ENCODE measurements at places on chromosomes 3 and 15. TPM values are rescaled to one million over a fixed set of nuclear protein-coding genes. Genes with fewer than 3 reads are reported as not detected.

DNA sequence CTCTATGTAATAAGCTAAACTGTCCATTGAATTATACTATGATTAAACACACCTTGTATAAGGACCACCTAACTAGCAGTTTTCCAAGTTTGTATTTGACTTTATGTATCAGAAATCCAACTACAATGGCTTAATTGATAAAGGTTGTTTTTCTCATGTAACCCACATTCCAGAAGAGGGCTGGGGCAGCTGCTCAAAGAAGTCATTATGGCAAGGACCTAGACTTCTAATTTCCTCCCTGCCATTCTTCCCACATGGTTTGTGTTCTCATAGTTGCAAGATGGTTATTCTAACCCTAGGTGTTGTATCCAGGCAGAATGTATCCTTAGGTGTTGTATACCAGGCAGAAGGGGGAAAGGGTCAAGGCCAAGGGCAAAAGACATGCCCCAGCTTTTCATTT is 35.7 kb downstream of the GPR176 start:
- no peak overlapping the region for H3K4me3 ChIP-seq
- DNase-seq = no peak
- no peak overlapping the region for H3K27ac ChIP-seq
- H3K4me1 ChIP-seq = no peaks in the 10 kb centered on the region
- H3K36me3 ChIP-seq = no peaks in the 10 kb centered on the region
- no peaks in the 10 kb centered on the region for H3K27me3 ChIP-seq

Gene MAPK6
- total RNA-seq = 87.1 TPM

DNA sequence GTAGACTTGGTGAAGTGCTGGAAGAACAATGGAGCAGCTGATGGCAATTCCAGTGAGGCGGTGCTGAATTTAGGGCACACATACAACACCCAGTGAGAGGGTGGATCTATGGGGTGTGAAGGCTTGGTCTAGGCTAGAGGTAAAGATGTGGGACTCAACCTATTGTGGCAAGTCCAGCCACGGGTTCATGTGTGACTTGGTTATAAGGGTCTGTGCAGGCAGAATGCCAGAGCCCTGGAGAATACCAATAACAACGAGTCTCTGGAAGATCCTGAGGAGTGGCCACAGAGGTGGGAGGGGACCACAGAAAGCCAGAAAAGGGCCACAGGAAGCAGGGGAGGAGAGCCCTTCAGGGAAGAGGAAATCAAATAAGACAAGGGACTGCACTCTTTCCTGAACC is 55.0 kb downstream of the VGLL4 start:
- no peaks in the 10 kb centered on the region for H3K36me3 ChIP-seq
- peaks cover 89% of the 10 kb centered on the region for H3K4me1 ChIP-seq
- no peak overlapping the region for H3K27ac ChIP-seq
- H3K4me3 ChIP-seq = no peak overlapping the region
- H3K27me3 ChIP-seq = no peaks in the 10 kb centered on the region

GRCh38 chr15:65541231-65541820 is 11.1 kb downstream of the HACD3 start:
- H3K27ac ChIP-seq = no peak overlapping the region
- no peaks in the 10 kb centered on the region for H3K36me3 ChIP-seq
- no peaks in the 10 kb centered on the region for H3K4me1 ChIP-seq
- no peak for DNase-seq

Gene THRB
- total RNA-seq = 24.2 TPM

Gene DAZL
- total RNA-seq = not detected

DNA sequence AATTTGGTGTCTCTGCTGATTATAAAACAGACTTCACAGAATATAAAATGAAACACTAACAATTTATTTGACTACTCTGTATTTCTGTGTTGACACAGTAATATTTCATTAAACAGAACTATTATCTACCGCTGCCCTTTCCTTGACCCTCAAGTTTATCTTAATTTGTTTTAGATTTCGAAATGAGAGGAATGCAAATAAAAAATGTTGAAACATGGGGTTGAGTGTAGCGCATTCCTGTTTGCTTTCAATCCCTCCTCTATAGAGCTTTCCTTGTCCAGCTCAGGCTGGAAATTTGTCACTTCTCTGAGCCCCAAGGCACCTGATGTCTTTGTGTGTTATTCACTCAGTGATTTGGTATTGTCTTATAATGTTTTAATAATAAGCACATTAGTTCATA is 550.2 kb downstream of the ZBBX start:
- H3K36me3 ChIP-seq = no peaks in the 10 kb centered on the region
- H3K4me3 ChIP-seq = no peak overlapping the region

DNA sequence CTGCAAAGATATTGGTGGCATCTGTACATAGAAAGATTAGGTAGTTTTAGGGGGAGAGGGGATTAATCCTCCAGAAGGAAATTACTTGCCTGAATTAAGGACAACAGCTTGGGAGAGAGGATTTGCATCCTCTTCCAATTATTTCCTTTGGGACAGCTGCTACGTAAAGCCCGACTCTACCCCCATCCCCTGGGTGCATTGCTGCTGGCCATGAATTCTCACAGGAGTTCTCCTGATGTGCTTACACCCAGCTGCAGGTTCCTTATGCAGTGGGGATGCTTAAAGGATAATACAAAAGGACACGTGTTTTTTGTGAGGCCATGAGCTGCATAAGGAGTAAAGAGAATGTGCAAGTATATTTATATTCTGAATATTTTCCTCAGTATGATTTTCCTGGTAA is 132.3 kb downstream of the VPS8 start:
- no peak overlapping the region for H3K27ac ChIP-seq
- no peak for DNase-seq
- H3K36me3 ChIP-seq = peaks cover 36% of the 10 kb centered on the region

Gene GRK7
- not detected for total RNA-seq

DNA sequence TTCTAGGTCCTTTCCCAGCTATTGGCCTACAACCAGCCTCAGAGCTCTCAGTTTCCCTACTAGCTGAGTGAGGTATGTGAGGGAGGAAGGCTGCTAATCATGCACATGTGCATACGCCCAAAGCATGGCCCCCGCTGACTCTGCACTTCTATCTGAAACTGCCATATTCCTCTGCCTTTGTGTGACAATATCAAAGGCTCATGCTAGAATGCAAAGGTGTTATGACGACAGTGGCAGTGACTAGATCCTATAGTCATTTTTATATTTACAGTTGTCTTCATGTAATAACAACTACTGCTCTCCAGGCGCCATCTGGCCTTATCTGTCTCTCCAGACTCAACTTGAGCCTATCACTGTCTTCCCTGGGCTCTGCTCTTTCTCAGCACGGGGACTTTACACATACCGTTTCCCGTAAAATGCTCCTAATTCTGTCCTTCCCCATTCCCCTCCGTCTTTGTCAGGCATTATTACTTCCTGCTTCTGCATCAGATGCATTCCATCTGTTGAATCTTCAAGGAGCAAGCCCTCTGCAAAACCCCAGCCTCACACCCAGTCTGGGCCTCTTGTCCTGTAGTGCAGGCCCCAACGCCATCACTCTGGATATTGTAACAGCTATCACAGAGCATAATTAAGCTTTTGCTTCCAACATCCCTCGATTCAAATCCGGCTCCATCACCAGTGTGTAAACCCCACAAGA is 102.5 kb downstream of the PDCD6IP start:
- no peak for DNase-seq
- H3K4me3 ChIP-seq = no peak overlapping the region
- no peaks in the 10 kb centered on the region for H3K36me3 ChIP-seq
- no peak overlapping the region for H3K27ac ChIP-seq
- H3K27me3 ChIP-seq = no peaks in the 10 kb centered on the region
- no peaks in the 10 kb centered on the region for H3K4me1 ChIP-seq

DNA sequence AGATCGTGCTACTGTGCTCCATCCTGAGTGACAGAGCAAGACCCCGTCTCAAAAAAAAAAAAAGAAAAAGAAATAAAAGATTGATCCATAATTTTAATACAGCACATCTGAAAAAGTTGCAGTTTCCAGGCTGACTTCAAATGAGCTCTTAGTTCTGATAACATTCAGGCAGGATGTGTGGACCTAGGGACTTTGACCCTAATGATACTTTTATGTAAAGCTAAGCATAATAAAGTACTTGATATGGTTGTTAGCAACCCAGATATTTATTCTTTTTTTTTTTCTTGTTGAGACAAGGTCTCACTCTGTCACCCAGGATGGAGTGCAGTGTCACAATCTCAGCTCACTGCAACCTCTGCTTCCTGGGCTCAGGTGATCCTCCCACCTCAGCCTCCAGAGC is 10.8 kb upstream of the GK5 start:
- DNase-seq = no peak
- H3K27ac ChIP-seq = no peak overlapping the region
- no peak overlapping the region for H3K4me3 ChIP-seq
- H3K36me3 ChIP-seq = no peaks in the 10 kb centered on the region

DNA sequence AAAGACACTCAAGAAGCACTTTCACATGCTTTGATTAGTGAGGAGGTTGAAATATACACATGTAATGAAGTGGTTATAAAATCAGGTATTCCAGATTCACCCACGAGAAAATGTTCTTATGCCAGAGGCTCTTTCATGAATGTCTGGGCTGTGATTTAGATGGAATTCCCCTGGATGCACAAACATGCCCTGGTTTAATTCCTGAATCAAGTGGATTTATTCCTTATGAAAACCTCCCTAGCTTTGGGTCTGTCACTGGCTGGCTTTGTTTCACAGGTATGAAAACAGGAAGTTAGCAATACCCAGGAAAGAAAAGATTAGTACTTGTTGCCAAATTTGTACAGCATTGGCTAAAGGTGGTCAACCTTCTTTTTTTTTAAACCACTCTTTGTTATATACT is 1123.0 kb downstream of the ROBO1 start:
- no peak for DNase-seq
- H3K4me1 ChIP-seq = peaks cover 6% of the 10 kb centered on the region
- H3K27ac ChIP-seq = no peak overlapping the region
- H3K27me3 ChIP-seq = no peaks in the 10 kb centered on the region

GRCh38 chr3:143224716-143225115 is 105.1 kb downstream of the CHST2 start:
- no peak overlapping the region for H3K27ac ChIP-seq
- no peak overlapping the region for H3K4me3 ChIP-seq
- no peaks in the 10 kb centered on the region for H3K27me3 ChIP-seq
- DNase-seq = no peak
- H3K4me1 ChIP-seq = no peaks in the 10 kb centered on the region
- H3K36me3 ChIP-seq = no peaks in the 10 kb centered on the region

GRCh38 chr15:77851691-77852090 is 219.0 kb upstream of the LINGO1 start:
- no peaks in the 10 kb centered on the region for H3K36me3 ChIP-seq
- H3K27ac ChIP-seq = no peak overlapping the region
- H3K4me3 ChIP-seq = no peak overlapping the region
- peaks cover 59% of the 10 kb centered on the region for H3K27me3 ChIP-seq
- no peak for DNase-seq
- no peaks in the 10 kb centered on the region for H3K4me1 ChIP-seq

GRCh38 chr3:14307656-14308302 is 94.6 kb upstream of the SLC6A6 start:
- no peak for DNase-seq
- no peaks in the 10 kb centered on the region for H3K36me3 ChIP-seq
- H3K4me3 ChIP-seq = no peak overlapping the region

- H3K4me1 ChIP-seq = peaks cover 34% of the 10 kb centered on the region
- H3K36me3 ChIP-seq = no peaks in the 10 kb centered on the region
- H3K27me3 ChIP-seq = no peaks in the 10 kb centered on the region
- H3K27ac ChIP-seq = peak overlapping the region; percentile 83
These were observed 55.9 kb upstream of the PHLDB2 start for GRCh38 chr3:111803123-111803593.

GRCh38 chr15:79357566-79357965 is 46.7 kb downstream of the TMED3 start:
- H3K4me3 ChIP-seq = no peak overlapping the region
- DNase-seq = no peak
- H3K4me1 ChIP-seq = no peaks in the 10 kb centered on the region
- H3K27me3 ChIP-seq = no peaks in the 10 kb centered on the region
- H3K36me3 ChIP-seq = no peaks in the 10 kb centered on the region

DNA sequence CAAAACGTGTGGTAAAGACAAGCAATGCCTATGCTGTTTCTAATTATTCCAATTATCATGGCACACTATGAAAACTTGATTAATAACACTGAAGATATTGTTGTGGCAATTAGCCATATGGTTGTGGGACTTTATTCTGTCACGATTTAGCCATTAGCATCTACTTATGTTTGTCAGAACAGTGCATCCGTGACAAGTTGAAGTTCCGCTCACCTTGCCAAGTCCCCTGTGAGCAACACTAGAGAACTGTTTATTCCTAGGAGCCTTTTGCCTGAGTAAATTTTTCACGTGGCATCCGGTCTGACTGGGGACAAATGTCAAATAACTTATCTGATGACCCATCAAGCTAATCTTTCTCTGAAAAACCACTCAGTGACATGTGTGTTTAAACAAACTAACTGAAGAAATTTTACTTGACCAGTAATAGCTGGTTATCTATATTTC is 403.3 kb downstream of the TBC1D5 start:
- H3K27ac ChIP-seq = no peak overlapping the region
- peaks cover 4% of the 10 kb centered on the region for H3K4me1 ChIP-seq
- H3K27me3 ChIP-seq = no peaks in the 10 kb centered on the region
- H3K4me3 ChIP-seq = no peak overlapping the region

DNA sequence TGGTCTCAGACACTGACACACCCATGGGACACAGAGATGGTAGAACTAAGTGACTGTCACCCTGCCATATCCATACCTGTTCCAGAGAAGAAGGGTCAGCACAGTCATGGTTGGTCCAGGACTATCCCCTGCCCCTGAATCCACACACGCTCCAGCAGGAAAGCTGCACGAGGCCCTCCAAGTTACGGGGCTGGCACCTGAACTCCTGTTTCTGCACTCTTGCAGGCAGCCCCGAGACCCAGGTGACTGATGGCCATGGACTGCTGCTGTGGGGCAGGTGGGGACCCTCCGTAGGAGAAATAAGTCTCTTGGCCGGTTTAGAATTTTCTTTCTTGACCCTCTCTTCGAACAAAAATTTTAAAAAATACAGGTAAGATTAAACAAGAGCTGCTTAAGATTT is 30.6 kb downstream of the CHDH start:
- no peaks in the 10 kb centered on the region for H3K27me3 ChIP-seq
- H3K27ac ChIP-seq = no peak overlapping the region
- DNase-seq = peak; percentile 72

DNA sequence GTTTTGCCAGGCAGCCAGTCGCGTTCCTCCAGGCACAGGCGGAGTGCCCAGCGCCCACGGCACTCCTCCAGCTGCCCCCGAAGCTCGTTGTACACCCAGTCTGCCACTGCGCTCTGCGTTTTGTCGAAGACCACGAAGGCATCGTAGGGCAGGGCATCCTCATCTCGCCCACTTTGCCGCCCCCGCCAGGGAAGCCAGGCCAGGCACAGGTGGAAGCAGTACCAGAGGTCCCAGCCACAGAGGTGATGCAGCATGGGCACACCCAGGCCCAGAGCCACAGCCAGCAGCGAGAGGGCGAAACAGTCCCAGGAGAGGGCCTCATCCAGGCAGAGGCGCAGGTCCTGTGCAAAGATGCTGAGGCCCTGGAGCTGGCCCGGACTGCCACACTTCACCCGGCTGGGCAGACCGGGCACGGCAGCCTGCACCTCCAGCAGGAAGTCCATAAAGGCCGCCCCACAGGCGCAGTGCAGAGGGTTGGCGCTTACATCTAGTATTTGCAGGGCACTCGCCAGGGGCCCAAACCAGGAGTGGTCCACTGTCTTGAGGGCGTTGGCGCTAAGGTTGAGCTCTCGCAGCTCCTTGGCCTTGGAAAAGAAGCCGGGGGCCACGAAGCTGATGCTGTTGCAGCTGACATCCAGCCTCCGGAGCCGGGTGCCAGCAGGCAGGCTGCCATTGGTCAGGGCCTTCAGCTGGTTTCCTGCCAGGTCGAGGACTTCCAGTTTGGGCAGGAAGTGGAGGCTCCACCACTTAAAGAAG is 3.7 kb downstream of the TLR9 start:
- no peaks in the 10 kb centered on the region for H3K27me3 ChIP-seq
- peaks cover 40% of the 10 kb centered on the region for H3K4me1 ChIP-seq
- DNase-seq = peak; percentile 64
- H3K36me3 ChIP-seq = no peaks in the 10 kb centered on the region
